NCI-H2029 (cell line): ENCODE measurements at places on chromosomes 7 and 10.

GRCh38 chr10:13991353-13991752 lies 339.4 kb downstream of the FRMD4A start:
- DNase-seq = no peak

DNA sequence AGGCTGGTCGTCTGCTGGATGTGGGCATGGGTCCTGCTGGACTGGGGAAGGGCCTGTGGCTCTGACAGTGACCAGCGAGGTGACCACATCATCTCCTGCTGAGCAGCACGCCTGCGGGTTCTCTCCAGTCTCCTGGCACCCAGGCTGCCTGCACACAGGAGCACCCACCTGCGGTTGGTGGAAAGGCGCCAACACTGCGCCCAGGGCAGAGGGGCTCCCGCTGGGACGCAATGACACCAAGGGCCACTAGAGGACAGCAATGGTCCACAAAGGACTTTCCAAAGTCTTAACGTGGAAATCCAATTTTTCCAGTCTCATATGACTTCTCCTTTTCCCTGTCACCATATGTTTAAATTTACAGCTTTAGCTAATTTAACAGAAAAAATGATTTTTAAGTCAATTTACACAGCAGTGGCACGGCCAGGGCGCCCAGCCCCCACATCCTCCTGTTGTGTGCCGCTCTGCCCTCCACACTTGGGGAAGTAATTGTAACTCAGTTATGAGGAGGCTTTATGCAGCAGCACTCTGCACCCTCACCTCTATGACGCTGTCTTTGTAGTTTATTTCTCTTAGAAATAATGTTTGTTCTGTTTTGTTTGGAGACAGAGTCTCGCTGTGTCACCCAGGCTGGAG lies 38.1 kb downstream of the CFAP46 start:
- DNase-seq = peak; percentile 37

DNA sequence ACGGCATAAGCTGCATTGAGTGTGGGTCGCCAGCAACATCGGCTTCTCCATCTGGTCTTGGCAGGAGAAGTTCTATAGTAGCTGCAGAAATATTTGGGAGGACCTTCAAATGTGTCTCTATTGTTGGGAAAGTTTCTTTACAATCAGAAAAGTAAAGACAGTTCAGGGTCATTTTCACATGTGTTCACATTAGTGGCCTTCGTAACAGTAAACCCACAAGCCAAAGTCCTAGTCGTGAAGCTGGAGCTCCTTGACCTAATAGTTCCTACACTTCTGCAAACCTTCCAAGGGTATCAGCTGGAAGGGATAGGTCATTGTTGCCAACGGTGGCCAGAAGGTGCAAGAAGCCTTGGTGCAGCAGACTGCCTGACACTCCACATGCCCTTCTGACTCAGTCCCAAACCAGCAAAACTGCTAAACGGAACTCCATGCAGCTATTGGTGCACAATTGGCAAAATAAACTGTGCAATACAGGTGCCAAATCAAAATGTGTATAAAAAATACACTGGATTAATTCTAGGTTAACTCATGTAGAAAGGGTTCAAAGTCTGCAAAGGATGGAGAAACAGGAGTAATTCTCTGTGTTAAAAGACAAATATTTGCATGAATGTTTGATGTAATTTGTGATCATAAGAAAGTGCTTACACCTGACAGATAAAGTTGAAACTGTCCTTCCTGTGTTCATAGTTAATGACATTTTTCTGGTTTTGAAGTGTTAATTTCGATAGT lies 102.8 kb upstream of the EGFR start:
- no peak for DNase-seq

GRCh38 chr10:122019414-122019975 lies 30.5 kb downstream of the TACC2 start:
- DNase-seq = peak; percentile 22

DNA sequence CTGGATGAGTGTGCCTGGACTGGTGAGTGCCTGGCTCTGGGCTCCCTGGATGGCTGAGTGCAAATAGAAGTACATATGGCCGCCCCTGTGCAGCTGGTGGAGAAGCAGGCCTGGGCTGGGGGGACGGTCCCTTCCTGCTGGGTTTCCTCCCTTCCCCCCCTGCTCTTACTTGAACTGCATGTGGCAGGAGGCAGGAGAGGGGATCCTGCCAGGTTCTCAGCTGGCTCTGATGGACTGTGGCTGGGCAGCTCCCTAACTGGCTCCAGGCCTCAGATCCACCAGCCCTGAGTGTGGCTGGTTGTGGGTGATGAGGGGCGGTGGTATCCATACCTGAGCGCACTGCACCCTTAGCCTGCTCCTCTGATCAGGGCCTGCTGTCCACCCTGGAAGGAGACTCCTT lies 26.9 kb downstream of the ADCY1 start:
- no peak for DNase-seq

DNA sequence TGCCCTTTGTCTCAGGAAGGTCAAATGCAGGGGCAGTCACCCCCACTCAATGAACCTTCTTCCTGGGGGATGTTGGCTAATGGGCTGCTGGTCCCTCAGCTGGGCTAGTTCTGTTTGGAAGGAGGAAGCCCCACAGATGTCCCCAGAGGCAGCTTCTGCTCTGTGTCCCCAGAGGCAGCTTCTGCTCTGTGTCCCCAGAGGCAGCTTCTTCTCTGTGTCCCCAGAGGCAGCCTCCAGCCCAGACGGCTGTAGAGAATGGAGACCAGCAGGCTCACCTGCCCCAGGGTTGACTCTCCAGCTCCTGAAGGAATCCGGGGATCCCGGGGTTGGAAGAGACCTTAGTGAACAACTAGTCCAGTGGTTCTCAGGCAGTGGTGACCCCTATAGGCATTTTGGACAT lies 62.5 kb upstream of the LEP start:
- no peak for DNase-seq

DNA sequence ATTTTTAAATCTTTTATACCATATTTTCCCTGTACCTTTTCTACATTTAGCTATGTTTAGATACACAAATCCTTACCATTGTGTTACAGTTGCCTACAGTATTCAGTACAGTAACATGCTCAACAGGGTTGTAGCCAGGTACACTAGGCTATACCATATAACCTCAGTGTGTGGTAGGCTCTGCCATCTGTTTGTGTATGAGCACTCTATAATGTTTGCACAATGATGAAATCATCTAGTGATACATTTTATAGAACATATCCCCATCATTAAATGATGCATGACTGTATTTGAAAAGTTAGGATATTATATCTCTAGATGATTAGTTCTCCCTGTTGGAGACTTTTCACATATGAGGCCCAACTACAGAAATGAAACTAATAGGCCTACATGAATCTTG lies 188.6 kb downstream of the STK31 start:
- DNase-seq = no peak

- no peak for DNase-seq
Observed at GRCh38 chr7:81514546-81514945, 255.3 kb downstream of the HGF start.

DNA sequence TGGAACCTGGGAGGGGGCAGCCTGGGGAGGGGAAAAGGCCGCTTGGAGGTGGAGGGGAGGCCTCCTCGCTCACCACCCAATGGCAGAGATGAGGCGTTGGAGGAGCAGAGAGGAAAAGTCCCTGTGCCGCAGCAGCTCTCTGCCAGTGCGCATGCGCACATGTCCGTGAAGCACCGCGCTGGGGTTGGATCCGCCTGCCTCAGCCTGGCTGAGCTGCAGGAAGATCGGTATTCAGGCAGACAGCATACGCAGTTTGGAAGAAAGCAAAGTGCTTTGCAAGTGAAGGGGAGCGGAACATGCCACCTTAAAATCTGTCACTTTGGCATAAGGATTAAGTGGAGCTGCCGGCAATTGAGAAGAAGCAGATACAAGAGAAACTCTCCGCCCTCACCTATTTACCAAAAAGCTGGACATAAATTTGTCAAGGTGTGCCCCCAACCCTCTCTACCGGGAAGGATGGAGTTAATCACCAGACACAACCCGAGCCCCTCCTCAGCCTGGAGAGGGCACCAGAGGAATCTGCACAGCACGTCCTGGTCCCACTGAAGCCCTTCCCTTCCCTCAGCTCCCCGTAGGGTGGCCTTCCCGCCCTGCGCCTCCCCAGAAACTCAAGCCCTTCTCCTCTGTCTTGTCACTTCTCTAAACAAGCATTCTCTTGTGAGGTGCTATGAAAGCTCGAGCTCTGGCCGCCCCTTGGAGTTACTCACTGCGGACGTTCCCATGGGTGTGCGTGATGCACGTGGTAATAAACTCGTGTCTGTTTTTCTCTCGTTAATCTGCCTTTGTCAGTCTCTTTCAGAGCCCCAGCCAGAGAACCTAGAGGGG lies 32.2 kb upstream of the TMEM72 start:
- DNase-seq = peak; percentile 30

- no peak for DNase-seq
Observed at GRCh38 chr7:90271753-90272152, 26.8 kb downstream of the CFAP69 start.

DNA sequence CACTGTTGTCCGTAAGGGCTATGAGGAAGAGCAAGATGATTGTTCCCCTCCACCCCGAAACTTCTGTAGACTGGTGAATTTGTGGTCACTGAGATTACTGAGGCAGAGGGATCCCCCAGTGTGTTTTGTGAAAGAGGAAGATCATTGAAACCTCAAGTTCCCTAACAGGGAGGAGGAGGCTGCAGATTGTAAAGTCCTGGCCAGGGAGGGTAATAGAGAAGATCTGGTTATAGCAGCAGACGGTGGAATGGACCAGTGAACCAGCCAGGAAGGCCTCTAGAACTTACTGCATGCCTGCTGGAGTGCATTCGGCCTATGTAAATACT lies 31.1 kb downstream of the LMTK2 start:
- DNase-seq = no peak

GRCh38 chr10:73139251-73139650 lies 28.6 kb downstream of the ECD start:
- DNase-seq = no peak

- DNase-seq = no peak
Observed at GRCh38 chr10:68595513-68595912, 35.4 kb downstream of the TET1 start.
